ENCODE measurements at places on chromosomes 7 and 10.

GRCh38 chr10:111117528-111118277 is 40.9 kb downstream of the ADRA2A start:
- no peak for DNase-seq

- no peak for DNase-seq
Measured at GRCh38 chr7:157645539-157645938, 308.7 kb downstream of the DNAJB6 start.

GRCh38 chr10:85986777-85987176 is 379.8 kb downstream of the GRID1 start:
- no peak for DNase-seq

GRCh38 chr7:150435390-150436073 is 14.9 kb upstream of the GIMAP8 start:
- DNase-seq = no peak

DNA sequence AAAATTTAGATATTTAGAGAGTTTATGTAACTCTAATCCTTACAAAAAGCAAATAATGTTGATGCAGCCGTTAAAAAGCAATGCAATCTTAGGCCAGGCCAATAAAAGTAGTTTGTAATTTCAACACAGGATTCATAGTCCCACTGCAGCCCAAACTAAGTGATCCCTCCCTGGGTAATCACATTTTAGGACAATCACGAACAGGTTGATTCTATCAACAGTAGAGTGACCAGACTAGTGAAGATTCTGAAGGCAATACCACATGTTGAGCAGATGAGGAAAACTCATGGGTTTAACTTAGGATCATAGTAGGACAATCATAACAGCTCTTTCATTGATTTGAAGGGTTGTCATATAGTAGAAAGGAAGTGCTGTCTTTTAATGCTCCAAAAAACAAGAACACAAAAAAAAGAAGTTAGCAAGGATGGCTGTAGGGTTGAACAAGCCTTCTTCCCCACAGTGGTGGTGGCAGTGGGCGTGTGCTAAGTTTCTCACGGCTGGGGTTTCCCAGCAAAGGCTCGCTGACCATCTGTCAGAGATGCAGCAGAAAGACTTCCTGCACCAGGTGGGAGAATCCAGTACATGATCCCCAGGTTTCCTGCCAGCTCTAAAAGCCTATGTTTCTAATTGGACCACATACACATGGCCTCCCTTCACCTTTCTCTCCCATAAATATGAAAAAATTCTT is 212.2 kb downstream of the CHRM2 start:
- no peak for DNase-seq

DNA sequence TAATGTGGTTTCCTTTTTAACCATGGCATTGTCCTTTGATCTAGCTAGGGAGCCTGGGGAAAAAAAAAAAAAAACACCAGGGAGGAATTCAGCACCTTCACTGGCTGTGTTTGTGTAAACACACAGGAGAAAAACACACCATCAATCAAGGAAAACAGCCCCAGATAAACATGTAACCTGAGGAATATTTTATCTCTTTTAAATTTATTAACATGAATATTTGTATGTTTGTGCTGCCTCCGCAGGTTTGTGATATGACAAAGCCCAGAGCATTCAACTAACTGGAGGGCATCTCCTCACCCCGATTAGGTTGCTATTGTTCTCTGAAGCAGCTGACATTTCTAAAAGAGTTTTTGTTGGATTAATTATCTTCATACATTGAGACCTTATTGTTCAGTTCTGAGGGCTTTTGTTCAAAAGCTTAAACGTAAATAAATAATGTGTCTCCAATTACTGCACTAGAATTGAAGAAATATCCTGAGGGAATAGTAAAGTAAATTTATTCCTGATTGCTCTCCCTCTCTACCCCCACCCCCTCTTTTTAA is 89.4 kb upstream of the SEMA3E start:
- DNase-seq = no peak

GRCh38 chr7:16098585-16099179 is 322.7 kb downstream of the CRPPA start:
- no peak for DNase-seq

GRCh38 chr10:83533290-83533689 is 606.0 kb upstream of the GHITM start:
- no peak for DNase-seq

- peak; percentile 53 for DNase-seq
Measured at GRCh38 chr10:73908853-73909539, 1.9 kb upstream of the PLAU start.

- DNase-seq = no peak
Measured at GRCh38 chr10:75865413-75866299, 434.2 kb downstream of the LRMDA start.

DNA sequence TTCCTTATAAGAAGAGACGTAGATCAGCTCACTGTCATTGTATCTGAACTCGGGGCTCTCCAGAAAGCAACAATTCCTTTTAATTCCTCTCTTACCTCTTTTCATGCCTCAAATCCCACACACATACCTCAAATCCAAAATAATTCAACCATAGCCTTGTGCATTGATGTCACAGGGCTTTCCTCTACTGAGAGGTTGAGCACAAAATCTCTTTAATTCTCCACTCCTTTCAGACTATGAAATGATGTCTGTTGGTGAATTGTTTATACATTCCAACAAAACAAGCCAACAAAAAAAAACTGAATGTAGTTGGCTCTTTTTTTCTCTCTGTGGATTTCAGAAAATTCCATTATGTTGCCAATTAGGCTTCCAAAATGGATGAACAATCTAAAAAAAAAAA is 53.2 kb downstream of the BPGM start:
- no peak for DNase-seq

GRCh38 chr10:100531761-100532160 is 2.1 kb upstream of the NDUFB8 start:
- no peak for DNase-seq

GRCh38 chr7:644381-645305 is 81.9 kb upstream of the DNAAF5 start:
- no peak for DNase-seq

All from activated T-helper 2 cell treated with anti-CD3 and anti-CD28 coated beads, Interferon-gamma antibody, Interleukin-2, Interleukin-4, amounts not matched to agents 10 μg/mL and 5 μg/mL and 100 μg/mL, durations not matched to agents 14 hours and 24 hours and 36 hours (primary cell).